ENCODE measurements at places on chromosomes 11 and 22.

- DNase-seq, result no peak
Measured at GRCh38 chr11:45052361-45052760, 94.1 kb upstream of the PRDM11 start.

DNA sequence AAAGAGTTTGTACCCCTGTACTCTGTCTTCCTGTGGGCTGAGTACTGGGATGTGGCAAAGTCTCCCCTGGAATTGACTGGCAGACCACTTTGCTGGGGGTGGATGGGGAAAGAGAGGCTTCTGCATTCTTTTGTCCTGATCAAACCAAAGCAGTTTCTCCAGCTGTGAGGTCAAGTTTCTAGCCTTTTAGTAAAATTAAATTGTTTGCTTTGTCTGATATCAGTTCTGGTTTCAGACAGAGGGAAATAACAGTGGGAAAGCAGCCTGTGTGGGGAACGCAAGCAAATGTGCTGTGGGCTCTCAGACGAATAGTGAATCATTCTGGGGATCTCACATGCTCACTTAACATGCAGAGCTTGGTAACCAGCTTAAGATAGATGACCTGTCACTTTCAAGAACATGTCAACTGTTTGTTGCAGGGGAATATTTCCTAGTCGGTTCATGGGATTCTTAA is 151.6 kb downstream of the FAT3 start:
- no peak for DNase-seq

GRCh38 chr22:35915477-35916013 is 113.1 kb downstream of the RBFOX2 start:
- no peak for DNase-seq

- no peak for DNase-seq
Measured at GRCh38 chr22:24140357-24140756, 40.9 kb upstream of the SUSD2 start.

GRCh38 chr11:72316984-72317383 is 73.0 kb upstream of the PHOX2A start:
- DNase-seq, result no peak

All from NT2/D1 (cell line).